ENCODE measurements at places on chromosomes 4 and X.

DNA sequence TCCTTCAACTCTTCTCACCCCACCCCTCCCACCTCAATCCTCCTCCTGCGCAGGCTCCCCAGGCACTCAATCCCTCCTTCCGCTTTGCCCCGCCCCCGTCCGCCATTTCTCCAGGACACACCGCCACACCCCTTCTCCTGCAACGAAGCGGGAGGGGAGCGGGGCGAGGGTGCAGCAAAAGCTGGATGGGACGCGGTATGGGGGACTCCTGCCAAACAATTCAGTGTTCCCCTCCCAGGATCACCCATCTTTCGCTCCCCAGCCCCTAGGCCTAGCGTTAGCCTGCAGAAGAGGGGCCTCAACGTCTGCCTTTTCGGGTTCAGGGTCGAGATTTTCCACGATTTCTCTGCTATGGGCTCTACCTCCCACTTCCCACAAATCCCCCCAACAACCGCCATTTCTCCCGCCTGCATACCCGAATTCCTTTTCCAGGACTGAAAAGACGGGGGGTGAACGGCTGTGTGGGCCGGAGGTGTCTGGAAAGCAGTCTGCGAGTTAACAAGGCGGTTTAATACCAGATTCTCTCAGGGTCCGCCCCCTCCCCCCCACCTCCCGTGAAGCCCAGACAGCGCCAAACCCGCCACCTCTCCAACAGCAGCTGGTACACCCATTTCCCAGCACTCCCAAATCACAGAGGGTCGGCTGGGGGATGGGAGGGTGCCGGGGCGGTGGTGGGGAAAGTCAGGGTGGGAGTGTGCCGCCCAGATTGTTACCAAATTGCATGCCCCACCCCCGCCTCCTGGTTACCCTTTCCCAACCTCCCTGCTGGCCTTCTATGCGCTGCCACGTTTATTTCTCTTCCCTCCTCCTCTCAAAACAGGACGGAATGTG lies 774 bp downstream of the ARMCX2 start:
- DNase-seq = peak; percentile 64

- DNase-seq = no peak
Measured at GRCh38 chr4:120658772-120659171, 263.8 kb downstream of the PRDM5 start.

DNA sequence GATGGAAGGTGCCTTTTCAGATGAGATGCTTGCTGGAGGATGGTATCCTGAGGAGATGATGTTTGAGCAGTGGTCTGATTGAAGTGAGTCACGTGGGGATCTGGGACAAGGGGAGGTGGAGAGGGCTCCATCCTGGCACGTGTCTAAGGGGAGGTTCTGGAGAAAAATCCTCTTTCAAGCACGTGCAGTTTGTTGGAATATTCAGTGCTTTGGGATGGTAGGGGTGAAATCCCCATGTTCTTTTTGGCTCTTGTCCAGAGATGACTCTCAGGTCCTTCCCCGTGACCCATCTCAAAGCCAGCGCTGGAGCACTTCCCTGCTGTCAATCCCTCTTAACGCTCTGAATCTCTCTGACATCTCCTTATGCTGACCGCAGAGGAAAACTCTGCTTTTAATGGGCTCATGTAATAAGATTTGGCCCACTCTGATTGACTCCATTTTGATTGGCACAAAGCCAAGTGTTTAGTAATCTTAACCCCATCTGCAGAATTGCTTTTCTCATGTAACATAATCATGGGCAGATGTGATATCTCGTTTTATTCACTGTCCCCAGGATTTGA lies 10.8 kb upstream of the KLKB1 start:
- DNase-seq = no peak

DNA sequence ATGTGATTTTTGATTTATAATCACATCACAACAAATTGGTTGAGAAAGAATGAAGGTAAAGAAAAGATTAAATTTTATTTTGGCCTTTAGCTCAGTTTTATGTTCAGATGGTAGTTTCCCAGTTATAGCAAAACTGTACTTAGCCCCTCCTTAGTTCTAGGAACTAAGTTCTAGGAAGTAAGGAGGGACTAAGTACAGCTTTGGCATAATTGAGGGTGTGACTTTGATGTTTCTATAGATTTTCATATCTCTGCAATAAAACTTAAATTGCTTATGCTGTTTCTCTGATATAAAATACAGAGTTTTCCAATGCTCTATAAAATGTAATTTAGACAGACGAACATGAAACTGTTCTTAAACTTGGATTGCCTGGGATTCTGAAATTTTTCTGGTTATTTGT lies 46.6 kb upstream of the SLC4A4 start:
- DNase-seq = no peak

- DNase-seq = no peak
Measured at GRCh38 chr4:158710814-158711213, 12.4 kb downstream of the PPID start.

GRCh38 chrX:38999967-39000745 lies 198.9 kb downstream of the MID1IP1 start:
- DNase-seq = peak; percentile 34

- DNase-seq = peak; percentile 18
Measured at GRCh38 chr4:73341454-73341853, 62.6 kb upstream of the ALB start.

DNA sequence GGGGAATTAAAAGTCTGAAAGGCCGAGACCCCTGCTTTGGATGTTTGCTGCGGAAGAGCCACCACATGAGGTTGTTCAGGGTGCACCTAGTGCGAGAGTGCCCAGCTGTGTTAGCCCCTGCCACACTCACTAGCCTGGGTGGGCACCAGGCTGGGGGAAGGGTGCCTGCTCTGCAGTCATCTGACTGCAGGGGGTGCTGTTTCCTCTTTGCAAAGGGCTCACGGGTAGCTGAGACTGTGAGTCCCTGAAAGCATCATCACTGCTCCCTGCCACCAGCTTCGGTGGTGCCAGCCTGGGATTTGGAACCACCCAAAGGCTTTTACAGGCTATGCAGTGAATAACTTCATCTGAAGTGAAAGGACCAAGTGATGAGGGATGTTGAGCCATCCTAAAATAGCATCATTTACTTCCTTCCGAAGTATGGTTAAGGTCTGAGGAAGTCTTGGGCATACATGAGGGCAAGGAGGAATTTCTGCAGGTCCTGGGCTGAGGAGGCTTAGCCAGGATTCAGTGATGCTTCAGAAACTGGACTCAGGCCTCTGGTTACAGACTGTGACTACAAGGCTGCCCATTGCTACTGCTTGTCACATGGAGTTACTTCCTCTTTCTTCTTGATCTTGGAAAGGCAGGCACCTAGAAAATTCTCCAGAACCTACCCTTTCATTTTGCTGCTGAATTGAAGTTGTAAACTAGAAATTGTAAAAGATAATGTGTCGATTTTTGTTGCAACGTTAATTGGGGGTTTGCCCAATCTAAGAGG lies 293.2 kb upstream of the PRPS2 start:
- peak; percentile 16 for DNase-seq

DNA sequence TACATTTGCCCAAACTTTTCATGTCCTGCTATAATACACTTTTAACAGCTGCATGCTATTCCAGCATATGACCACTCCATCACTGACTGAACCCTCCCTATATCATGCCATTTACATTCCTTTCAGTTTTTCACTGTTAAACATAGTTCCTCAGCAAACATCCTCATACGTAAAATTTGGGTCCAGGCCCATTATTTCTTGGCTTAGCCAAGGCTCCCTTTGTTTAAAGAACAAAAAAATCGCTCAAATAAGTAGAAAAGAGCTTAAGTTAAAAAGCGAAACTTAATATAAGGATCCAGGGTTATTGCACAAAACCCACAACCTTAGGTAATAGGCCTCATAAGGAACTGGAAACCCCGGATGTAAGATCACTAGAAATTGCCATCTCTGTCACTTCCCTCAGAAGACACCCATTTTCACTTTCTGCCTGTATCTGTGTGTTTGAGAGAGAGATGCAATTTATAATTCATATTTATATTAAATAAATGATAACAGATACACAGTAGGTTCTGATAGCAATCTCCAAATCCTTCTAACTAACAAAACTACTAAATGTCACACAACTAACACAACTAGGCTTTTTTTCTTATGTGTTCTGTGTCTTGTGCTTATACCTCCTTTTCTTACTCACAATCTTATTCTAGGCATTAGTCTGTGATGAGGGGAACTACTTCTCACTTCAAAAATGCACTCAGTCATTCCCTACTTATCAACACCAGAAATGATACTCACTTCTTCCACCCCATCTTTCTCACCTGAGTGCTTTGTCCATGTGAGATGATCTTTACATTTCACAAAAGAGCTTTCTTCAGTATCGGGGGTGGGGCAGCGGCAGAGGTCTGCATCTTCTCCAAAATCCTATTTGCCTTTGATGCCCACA lies 59.9 kb upstream of the FAM241A start:
- DNase-seq = no peak

All from BE2C (cell line).